ENCODE measurements at places on chromosomes 1 and 21.

- DNase-seq, result no peak
Observed at GRCh38 chr1:234231061-234231892, 142.0 kb upstream of the COA6 start.

DNA sequence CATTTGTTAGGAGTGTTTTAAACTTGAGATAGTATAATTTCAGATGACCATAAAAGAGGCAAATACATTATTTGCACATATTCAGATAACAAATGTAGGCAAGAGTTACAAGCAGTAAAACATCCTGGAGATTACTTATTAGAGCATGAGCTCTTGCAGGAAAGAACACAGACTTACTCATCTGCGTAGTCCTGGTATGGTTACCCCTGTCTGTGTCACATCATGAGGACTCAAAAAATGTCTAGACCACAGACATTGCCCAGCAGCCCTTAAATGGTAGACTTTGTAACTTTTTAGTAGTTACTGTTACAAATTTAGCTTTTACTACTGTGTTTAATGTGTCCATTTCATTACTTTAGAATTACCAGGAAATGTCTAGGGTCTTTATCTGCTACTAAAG, 12.8 kb downstream of the CACHD1 start:
- no peak for DNase-seq

GRCh38 chr1:151949371-151950193, 40.3 kb upstream of the THEM4 start:
- DNase-seq, result no peak

DNA sequence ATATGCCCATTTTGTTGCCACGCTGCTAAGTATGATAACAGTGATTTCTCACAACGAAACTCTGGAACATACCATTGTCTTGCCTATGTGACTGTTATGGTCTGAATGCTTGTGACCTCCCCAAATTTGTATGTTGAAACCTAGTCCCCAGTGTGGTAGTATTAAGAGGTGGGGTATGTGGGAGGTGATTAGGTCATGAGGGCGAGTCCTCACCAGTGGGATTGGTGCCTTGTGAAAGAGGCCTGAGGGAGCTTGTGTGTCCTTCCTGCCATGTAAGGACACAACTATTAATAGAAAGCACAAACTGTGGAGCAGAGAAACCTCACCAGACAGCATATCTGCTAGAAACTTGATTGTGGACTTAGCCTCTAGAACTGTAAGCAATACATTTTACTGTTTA, 84.6 kb downstream of the SELENOF start:
- no peak for DNase-seq

DNA sequence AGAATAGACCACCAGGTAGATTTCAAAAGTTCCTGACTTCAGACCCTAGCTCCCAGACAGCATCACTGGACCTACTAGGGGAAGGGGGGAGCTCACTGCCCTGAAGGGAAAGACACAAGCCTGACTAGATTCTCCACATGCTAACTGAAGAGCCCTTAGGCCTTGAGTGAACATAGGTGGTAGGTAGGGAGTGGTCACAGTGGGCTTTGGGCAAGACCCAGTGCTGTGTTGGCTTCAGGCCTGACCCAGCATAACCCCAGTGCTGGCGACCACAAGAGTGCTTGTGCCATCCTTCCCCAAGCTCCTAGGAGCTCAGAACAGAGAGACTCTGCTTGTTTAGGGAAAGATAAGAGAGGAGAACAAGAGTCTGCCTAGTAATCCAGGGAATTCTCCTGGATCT, 51.1 kb upstream of the ACADM start:
- no peak for DNase-seq

GRCh38 chr1:246820666-246821065, 96.5 kb downstream of the SCCPDH start:
- DNase-seq, result no peak

DNA sequence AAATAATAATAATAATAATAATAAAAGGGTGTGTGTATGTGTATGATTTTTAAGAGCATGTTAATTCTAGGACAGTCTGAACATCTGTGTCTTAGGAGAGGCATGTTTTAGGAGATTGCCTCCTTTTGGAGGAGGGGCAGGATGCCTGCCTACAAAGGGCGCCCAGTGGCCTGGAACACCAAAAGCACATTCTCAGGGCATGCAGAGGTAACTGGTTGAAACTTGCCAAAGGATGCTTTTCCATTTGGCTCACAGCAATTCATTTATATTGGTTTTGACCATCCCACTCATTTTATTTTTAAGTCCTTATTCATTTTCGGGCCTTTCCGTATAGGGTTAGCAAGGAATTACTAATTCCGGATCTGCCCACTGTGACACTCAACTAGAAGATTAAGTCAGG, 21.1 kb upstream of the LAMC2 start:
- DNase-seq, result no peak

DNA sequence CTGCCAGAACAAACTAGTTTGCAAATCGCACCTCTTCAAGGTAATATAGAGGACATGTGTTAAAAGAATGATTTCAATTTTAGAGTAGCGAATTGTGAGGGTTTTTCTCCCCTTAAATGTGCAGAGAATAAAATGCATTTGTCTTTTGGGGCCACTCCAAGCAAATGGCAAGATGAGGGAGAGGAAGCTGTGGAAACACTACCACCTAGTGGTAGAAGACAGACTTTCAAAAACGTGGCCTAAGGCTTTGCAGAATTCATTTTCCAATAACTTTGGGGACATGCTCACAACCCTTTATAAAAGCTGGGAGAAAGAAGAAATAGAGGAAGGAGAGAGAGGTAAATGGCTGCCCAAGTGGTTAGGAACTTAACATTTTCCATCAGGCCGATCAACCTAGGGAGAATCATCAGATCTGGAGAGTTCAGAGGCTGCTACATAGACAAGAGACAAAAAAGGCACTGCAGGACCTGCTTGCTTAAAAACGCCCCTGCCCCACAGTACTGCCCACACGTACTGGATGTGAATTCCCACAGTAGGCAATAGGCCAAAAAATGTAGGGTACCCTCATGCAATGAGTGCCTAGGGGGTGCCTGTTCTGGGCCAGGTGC, 15.7 kb upstream of the RCAN1 start:
- no peak for DNase-seq

GRCh38 chr1:110200190-110200589, 9.9 kb upstream of the KCNC4 start:
- no peak for DNase-seq

GRCh38 chr1:117093091-117093534, 28.4 kb downstream of the TRIM45 start:
- no peak for DNase-seq

GRCh38 chr21:26112975-26113374, 57.6 kb downstream of the APP start:
- no peak for DNase-seq

DNA sequence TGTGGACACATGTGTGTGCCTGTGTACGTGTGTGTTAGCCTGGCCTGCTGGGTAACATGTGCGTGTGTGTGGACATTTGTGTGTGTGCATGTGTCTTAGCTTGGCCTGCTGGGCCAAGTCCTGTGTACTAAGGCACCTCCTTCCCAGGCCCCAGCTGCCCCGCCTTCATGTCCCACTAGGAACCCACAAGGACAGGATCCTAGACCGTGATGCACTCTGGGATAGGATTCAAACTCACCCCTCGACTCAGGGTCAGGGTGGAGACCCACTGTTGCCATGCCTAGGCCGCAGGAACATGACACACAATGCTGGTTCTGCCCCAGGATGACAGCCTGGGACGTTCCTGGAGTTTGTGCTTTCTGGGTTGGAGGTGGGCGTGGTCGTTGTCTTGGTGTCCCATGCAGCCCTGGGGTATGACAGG, 89.9 kb upstream of the TMPRSS2 start:
- DNase-seq, result no peak

- DNase-seq, result no peak
Observed at GRCh38 chr1:28154078-28154594, 22.4 kb downstream of the PTAFR start.

DNA sequence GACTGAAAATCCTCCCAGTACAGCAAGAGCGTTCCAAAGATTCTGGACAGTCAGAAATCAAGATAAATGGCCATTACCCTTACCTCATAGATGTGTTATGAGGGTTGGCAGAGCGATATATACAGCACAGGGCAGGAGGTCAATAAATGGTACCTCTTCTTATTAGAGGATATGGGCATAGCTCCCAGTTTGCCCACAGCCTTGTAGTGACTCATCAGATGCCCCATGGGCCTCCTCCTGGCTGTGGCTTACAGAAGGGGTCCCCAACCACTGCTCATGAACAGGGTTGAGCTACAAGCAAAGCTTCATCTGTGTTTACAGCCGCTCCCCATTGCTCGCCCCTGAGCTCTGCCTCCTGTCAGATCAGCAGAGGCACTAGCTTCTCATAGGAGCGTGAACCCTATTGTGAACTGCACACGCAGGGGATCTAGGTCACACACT, 7.3 kb upstream of the IFNGR2 start:
- DNase-seq, result no peak

- DNase-seq, result no peak
Observed at GRCh38 chr1:41015897-41016470, 5.5 kb downstream of the SLFNL1 start.

GRCh38 chr1:2860476-2861142, 59.1 kb upstream of the TTC34 start:
- no peak for DNase-seq

DNA sequence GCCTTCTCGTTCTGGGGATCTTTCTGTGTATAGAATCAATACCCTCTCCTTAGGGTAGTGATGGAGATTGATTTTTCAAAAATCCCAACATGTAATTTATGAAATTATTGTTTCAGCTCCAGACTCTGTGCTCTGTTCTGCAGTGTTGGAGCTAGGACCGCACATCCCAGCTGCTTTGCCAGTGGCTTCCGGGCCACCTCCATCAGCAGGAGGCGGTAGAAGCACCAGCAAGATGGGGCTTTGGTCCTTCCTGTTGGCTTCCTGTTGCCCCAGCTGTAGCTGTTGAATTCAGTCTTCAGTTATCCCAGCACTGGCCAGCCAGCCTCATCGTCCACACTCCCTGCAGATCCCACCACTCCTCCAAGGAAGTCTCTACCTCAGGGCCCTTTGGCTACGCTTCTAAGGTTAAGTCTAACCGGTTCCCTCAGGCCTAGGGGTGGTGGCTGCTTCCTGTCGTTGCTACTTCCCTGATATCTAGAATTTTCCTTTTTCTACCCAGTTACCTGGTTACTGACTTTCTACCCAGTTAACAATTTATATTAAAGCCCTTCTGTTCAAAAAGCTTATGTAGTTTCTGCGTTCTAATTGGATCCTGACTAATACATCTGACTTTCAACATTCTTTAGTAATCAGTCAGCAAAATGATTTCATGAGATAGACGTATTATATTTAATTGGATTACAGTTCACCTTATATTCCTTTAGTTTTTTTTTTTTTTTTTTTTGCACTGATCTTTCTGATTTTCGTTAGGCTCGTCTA, 24.6 kb downstream of the GALNT2 start:
- no peak for DNase-seq

GRCh38 chr1:202821467-202821866, 10.7 kb downstream of the PCAT6 start:
- no peak for DNase-seq

DNA sequence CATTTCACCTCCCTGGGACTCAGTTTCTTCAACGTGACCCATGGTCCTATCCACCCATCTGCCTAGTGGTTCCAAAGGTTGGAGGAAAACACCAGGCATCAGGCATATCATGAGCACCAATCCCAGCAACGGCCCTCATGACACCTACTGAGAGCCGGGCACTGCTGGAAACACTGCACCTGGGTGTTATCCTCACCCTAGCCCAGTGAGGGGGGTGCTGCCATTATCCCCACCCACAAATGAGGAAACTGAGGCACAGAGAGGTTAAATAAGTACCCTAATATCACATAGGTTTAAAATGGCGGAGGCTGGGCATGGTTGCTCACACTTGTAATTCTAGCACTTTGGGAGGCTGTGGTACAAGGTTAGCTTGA, 206.9 kb downstream of the MATN1 start:
- no peak for DNase-seq

DNA sequence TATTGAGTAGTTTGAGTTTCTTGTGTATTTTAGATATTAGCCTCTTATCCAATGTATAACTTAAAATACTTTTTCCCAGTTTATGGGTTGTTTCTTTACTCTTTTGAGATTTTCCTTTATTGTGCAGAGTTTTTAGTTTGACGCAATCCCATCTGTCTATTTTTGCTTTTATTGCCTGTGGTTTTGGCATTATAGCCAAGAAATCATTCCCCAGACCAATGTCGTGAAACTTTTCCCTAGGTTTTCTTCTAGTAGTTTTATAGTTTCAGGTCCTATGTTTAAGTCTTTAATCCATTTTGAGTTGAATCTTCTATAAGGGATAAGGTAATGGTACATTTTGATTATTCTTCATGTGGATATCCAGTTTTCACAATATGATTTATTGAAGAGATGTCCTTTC, 87.6 kb downstream of the LEPR start:
- no peak for DNase-seq

- DNase-seq, result no peak
Observed at GRCh38 chr1:160217481-160218051, 12.4 kb downstream of the PEA15 start.

DNA sequence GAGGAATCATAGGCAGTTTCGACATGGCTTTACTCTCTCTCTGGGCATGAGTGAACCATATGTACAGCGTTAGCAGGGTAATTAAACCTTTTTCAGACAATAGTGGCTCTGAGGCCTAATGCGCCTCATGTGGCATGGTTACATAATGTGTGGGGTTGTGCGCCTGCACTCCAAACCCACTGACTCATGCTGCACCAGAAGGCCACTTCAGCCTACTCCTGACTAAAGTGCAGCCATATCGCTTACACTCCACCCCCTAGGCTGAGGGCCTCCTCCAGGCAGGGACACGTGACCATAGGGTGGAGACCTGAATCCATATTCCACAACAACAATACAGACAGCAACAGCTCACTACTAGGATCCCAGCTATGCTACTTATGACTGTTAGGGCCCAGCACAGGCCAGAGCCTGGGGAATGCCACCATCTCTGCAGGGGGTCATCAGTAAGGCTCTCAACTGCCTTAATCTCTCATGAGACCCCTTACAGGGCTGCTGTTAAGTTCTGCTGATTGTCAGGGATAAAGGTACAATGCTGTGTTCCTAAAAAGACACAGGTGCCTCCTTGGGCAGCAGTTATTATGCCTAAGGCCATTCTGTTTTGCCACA, 13.4 kb upstream of the ODF2L start:
- no peak for DNase-seq

- no peak for DNase-seq
Observed at GRCh38 chr1:212225871-212226302, 59.3 kb upstream of the PPP2R5A start.

- DNase-seq, result no peak
Observed at GRCh38 chr1:60765204-60765603, 317.2 kb upstream of the NFIA start.

- DNase-seq, result no peak
Observed at GRCh38 chr1:31591425-31592093, 15.2 kb downstream of the TINAGL1 start.

All from stimulated activated effector memory CD8-positive, alpha-beta T cell treated with anti-CD3 and anti-CD28 coated beads, Interleukin-12 subunit alpha, Interleukin-12 subunit beta, amount 100 ng/mL, for 72 hours (primary cell).